ENCODE measurements at places on chromosomes 2 and 18.

DNA sequence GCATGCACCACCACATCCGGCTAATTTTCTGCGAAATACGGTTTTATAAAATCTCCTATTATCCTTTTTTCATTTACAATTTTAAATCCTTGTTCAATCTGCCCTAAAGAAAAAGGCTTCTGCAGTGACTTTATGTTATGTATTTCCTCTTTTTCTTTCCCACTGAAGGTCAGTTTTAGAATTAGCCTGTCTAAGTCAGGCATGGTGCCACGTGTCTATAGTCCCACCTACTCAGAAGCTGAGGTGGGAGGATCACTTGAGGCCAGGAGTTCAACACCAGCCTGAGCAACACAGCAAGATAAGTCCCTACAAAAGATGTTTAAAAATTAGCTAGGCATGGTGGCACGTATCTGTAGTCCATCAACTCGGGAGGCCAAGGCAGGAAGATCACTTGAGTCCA lies 39.8 kb upstream of the TNFRSF11A start:
- no peak for DNase-seq

GRCh38 chr2:62156861-62157496 lies 38.9 kb upstream of the B3GNT2 start:
- no peak for DNase-seq

DNA sequence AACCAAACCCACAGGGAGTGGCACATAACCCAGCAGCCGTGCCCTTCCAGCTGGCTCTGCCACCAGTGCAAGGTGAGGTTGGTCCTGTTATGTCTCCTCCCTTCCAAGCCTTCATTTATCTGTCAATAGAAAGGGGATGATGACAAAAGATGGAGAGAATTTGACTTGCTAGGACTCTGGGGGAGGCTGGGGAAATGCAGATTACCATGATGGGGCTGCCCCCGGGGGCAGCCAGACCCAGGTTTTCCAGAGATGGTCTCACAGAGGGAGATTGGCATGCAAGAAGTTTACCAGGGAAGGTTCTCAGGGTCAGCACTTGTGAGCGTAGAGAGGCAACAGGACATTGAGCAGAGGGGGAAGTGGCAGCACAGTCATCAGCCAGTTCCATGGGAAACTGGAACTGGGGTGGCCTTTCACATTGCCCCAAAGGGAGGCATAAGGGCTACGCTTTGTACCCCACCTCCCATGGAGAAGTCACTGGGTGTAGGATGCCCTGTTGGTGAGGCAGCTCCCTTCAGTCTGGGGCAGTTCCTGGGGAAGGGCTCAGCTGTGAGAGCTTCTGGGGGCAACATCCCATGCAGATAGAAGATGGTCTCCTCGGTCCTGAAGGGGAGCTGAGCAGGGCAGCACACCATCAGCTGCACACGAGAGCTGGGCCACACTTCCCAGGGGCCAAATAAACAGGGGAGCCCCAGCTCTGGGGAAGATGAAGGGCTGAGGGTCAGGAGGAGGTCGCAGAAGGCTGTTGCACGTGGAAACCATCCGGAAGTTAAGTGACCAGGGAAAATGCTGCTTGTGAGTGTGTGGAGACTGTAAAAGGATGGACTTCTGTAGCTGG lies 117.8 kb upstream of the EPC2 start:
- no peak for DNase-seq

GRCh38 chr2:195146761-195147541 lies 510.1 kb upstream of the SLC39A10 start:
- DNase-seq: no peak

- no peak for DNase-seq
Measured at GRCh38 chr2:137096693-137097092, 331.3 kb downstream of the THSD7B start.

DNA sequence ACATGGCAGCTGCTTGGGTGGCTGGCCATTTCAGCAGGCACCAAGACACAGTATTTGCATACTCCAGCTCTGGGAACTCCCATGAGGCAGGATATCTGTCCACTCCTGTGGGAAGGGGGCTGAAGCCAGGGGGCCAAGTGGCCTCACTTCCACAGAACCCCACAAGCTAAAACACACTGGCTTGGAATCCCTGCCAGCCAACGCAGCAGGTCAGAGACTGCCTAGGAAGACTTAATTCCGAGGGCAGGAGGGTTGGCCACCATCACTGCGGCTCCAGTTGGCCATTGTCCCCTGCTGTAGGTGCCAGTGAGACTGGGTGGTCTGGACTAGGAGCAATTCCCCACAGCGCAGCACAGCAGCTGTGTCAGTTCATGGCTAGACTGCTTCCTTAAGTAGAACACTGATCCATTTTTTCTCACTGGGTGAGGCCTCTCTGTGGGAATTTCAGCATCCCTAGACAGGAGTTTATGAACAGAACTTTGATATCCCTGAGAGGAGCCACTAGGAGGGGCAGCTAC lies 52.0 kb downstream of the SPAG16 start:
- DNase-seq: no peak
